ENCODE measurements at places on chromosomes 5 and 9. TPM values are rescaled to one million over a fixed set of nuclear protein-coding genes. Genes with fewer than 3 reads are reported as not detected.

DNA sequence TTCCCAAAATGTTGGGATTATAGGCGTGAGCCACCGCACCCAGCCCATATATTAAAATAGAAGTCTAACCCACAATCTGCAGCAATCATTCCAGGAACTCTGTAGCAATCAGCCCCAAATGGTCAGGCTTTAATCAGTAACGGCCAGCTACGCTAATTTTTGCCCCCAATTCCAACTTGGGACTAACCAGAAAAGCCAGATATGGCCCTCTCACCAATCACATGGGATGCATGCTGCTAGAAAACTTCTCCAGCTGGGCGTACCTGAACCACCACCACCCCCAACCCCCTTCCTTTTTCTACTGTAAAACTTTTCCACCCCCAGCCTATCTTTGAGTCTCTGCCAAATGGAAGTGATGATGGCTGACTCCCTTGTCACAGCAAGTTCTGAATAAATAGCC, 4.1 kb downstream of the SUSD1 start:
- peaks cover 9% of the 10 kb centered on the region for H3K36me3 ChIP-seq
- no peaks in the 10 kb centered on the region for H3K27me3 ChIP-seq
- H3K4me3 ChIP-seq, result peak overlapping the region; percentile 32
- DNase-seq, result no peak
- H3K27ac ChIP-seq, result no peak overlapping the region

Gene PCDHGA5
- total RNA-seq, result 0.36 TPM

- H3K4me3 ChIP-seq, result peak overlapping the region; percentile 65
- no peak overlapping the region for H3K27ac ChIP-seq
- DNase-seq, result no peak
- no peaks in the 10 kb centered on the region for H3K27me3 ChIP-seq
- no peaks in the 10 kb centered on the region for H3K36me3 ChIP-seq
These were observed 672 bp downstream of the MSANTD3 start for GRCh38 chr9:100427366-100428263.

Gene NTNG2
- total RNA-seq, result 11.5 TPM

Gene HMCN2
- not detected for total RNA-seq

- no peaks in the 10 kb centered on the region for H3K36me3 ChIP-seq
- H3K4me3 ChIP-seq, result no peak overlapping the region
- peak overlapping the region; percentile 41 for H3K27ac ChIP-seq
These were observed 109.8 kb upstream of the ZNF462 start for GRCh38 chr9:106753155-106753671.

DNA sequence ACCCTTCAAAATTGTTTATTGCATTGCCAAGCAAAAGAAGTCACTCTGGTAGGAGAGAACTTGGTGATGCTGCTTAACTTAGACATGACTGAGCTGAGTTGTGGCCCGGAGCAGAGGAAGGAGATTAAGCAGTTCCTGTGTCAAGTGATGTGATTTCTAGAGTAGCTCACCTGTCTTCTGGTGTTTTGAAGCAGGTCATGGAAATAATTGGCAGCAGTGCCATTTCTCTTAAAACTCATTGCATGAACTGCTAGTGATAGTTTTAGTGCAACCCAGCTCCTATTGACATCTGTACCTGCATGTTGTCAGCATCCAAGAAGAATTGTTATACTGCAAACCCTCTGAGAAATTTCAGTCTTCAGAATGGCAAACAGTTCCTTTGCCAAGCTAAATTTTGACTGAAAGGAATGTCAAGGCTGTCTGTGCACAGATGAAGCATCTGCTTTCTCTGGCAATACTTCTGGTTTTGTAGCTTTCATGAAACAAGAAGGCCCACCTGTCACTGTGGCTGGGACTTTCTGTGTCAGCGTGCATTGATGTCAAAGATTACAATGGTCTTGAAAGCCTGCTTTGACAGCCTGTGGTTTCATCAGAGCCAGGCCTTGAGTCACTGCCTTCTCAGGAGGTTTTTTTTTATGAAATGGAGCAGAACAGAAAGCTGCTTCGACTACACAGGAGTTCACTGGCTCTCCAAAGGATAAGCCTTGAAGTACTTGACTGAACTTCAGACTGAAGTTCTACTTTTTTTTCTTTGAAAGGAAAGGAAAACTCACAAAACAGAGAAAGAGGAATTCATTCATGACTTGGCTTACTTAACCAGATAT, 90.6 kb downstream of the RALGPS1 start:
- H3K4me1 ChIP-seq, result peaks cover 40% of the 10 kb centered on the region
- peaks cover 11% of the 10 kb centered on the region for H3K27me3 ChIP-seq
- no peaks in the 10 kb centered on the region for H3K36me3 ChIP-seq
- peak overlapping the region; percentile 57 for H3K27ac ChIP-seq

Gene GABBR2
- total RNA-seq, result not detected

All from natural killer cell treated with Interleukin-12 subunit alpha and Interleukin-12 subunit beta and Interleukin-15 and Interleukin-18, amount 100 ng/mL, for 72 hours (primary cell).